ENCODE measurements at places on chromosomes 11 and 22.

DNA sequence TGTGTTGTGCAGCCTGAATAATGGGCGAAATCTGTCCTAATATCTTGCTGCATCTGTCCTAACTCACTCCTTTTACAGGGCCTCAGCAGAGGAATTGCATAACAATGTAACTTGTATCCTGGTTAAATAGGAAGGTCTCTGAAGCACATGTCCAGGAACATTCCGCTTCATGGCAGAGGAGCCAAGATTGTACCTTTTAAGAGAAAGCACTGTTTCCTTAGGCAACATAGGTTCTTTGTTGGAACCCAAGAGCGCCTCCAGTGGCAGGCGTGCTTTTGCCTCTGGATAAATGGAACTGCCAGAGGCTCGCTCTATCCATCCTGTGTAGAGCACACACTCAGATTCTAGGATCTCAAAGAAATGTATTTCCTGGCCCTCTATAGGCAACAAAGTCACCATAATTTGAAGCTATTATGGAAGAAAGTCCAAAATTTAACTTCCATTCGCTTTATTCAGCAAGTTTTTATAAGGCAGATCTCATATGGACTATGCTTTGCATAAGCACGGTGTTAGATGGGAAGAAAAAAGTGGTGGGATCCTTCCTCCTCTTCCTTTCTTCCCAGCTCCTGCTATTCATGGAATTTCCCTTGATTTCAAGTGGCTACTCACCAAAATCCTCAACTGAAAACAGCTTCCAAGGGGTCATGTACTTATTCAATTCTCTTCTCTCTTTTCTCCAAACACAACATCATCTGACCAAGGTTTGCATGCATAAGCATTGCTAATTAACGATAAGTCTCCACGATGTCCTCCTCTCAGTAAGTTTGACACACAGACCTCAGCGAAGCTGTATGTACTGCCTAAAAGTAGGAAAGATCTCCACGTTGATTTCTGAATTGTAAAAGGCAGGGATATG, at the start of gene BLID:
Gene BLID, minus strand, starts transcription at position 692 of the 856 bp plus-strand sequence. Its CDS starts 293 bp downstream, at position 399.
- DNase-seq: no peak

GRCh38 chr11:103683576-103683975, 352.9 kb upstream of the DDI1 start:
- no peak for DNase-seq

GRCh38 chr22:19748139-19748538, 12.4 kb upstream of the TBX1 start:
- no peak for DNase-seq

GRCh38 chr22:38141217-38141973, 30.9 kb upstream of the BAIAP2L2 start:
- DNase-seq: no peak

DNA sequence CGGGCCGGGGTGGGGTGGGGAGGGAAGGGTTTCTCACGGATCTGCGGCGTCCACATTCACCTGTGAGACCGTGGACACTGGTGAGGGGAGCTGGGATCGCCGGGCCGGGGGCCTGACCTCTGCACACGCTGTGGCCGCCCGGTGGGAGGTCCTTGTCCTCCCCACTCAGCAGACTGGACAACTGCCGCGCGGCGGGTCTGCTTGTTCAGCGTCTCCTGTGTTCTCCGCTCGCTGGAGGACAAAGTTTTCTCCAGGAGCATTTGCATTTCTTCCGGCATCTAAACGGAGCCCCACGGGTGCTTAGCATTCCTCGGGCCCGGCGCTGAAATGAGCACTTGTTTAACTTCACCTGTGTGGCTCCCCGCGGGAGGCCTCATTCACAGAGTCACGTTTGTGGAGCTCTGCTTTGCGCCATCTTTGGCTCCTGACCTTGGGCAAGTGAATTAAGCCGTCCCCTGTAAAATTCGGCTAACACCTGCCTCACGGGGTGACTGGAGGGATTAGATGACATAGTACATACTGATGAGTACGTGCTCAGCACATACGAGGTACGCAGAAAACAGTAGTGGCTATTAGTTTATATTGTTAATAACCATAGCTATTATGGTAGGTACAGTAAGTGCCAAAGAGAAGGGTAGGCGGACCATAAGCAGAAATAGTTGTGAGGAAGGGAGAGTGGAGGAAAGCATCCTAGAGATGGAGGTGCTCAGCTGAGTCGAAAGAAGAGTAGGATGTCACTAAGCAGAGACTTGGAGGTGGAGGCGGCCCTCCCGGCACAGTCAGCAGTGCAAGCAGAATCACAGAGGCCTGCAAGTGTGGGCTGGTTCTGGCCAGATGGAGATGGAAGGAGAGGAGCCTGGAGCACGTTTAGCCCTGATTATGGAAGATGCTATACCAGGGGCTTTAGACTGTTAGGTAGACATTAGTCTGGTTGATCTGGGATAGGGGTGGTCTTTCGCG, 885 bp downstream of the TRMU start:
- peak; percentile 14 for DNase-seq

DNA sequence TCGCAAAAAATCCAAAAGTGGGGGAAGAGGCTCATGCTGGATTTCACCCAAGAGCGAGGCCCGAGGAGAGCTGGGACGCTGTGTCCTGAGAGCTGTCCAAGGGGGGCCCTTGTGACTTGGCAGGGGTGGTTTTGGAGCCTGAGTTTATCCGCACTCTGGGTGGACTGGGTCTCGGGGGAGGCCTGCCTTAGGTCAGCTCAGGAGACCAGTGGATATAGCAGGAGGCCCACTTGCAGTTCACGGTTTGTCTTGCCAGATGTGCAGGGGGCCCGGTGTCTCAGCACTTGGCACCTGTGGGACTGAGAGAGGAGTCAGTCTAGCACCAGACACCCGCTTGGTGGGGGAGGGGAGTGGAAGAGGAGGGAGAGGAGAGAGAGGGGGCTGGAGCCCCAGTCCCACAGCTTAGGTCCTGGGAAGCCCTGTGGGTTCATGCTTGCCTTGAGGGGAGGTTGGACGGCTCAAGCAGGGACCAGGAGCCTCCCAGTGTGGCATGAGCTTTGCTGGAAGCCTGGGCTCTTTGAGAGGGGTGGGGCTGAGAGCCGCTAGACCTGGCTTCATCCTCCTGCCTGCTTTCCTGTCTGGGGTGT, 33.4 kb downstream of the PARVB start:
- DNase-seq: no peak

- no peak for DNase-seq
These were observed 105.5 kb downstream of the KCNQ1OT1 start for GRCh38 chr11:2594267-2594666.

- DNase-seq: no peak
These were observed 25.9 kb downstream of the MRGPRG start for GRCh38 chr11:3192511-3193372.

GRCh38 chr11:46293641-46294103, 16.2 kb downstream of the CREB3L1 start:
- no peak for DNase-seq

- DNase-seq: no peak
These were observed 32.2 kb downstream of the CSNK2A3 start for GRCh38 chr11:11320825-11321224.

DNA sequence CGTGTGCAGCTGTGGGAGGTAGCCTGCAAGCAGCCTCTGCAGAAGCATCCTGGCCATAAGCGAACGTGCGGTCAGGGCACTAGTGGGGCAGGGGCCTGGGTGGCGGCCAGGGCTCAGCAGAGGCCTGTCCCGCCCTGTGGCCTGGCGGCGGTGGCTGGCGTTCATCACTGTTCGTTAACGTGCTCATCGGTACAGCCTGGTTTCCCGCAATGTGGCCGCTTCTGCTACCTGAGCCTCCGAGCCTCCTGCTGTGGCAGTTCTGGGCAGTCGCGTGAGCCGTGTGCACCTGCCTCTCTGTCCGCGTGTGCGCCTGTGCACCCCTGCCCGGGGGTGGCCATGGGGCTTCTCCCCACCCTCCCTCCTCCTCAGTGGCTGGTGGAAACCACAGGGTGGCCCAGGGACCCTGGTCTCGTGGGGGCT, 117.9 kb downstream of the KCNQ1OT1 start:
- no peak for DNase-seq

GRCh38 chr22:26143806-26144325, 25.4 kb upstream of the SEZ6L start:
- no peak for DNase-seq

DNA sequence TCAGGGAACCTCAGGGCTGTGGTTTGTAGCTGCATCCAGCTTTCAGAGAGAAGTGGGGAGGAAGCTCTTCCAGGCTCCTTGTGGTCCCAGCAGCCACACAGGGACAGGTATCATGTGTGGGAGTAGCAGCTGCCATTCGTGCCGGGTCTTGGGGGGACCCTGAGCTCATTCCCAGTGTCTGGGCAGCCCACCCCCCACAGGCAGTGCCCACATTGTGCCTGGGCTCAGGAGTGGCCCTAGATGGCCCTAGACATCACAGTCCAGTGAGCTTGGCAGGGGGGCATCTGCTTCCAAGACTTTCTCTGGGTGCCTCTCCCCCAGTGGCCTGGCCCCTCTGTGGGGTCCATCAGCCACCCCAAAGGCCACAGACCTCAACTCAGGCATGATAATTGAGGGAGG, 619.7 kb downstream of the BRD1 start:
- DNase-seq: no peak

Data from CD4-positive, alpha-beta T cell treated with Interleukin-17A for 4 hours (primary cell).